CD4-positive, alpha-beta T cell treated with Interleukin-15 for 4 hours (primary cell): ENCODE measurements at places on chromosomes 2 and 18.

- DNase-seq: no peak
These were observed 63.2 kb downstream of the POLE4 start for GRCh38 chr2:75021672-75022071.

DNA sequence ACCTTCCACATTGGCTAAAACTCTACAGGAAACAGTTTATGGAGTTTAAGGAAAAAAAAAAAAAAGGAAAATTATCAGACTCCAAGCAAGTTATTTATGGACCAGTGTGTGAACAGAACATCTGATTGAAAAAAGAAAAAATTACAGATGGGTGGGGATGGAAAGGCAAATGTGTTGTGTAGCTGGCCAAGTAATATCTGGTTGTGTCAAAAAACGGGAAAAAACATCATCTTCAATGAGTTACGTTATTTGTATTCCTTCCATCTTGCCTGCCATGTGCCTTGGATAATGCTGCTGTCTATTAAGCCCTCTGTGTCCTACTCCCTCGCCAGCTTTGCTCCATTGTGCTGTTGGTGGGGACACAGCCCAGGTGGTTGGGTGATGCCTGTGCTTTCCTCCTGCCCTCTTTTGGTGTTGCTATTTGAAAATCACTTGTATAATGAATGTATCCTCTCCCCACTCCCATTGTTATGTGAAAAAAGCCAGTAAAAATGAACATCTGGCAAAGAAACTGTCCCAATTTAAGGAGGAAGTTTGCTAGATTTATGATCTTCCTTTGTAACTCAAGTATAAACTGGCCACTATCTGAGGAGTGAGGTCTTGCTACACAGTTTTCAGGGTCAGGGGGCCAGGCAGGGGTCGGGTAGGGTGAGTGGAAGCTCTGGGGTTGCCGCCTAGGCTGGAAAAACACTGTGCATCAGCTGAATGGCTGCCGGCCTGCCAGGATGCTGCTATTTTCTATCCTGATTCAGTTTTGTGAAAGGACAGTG, 155.9 kb downstream of the FMNL2 start:
- DNase-seq: no peak

DNA sequence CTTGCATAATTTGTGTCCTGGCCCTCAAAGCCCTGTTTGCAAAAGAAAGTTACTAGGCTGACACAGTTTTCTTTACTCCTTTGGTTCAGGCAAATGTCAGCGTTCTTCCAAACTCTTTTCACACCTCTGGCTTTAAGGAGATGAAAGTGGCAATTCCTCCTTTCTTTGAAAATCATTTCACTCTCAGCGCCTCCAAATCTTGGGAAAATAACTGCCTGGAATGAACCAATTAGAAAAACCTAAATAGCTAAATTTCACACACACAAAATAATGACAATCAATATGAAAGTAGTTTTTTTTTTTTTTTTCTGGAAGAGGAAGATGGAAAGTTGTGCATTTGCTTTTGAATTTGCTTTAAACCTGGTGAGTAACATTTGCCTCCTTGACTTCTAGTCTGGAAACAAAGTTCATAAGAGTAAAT, 1.7 kb downstream of the MEIS1 start:
- DNase-seq: no peak

DNA sequence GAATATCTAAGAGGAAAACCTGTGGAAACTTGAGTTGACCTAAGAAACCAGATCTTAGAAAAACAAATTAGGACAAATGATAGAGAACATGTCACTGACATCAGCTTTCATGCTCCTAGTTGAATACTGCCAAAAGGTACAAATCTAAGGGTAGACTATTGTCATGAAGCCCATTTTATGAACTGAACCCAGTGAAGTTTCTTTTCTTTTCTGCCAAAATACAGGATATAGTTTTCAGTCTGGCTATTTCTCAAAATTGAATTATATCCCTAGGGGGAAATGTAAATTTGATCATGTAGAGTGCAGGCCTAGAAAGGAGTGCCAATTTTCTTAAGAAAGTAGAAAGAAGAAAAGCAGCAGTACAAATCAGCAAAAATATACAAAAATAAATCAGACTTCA, 46.6 kb downstream of the FSIP2 start:
- DNase-seq: no peak

DNA sequence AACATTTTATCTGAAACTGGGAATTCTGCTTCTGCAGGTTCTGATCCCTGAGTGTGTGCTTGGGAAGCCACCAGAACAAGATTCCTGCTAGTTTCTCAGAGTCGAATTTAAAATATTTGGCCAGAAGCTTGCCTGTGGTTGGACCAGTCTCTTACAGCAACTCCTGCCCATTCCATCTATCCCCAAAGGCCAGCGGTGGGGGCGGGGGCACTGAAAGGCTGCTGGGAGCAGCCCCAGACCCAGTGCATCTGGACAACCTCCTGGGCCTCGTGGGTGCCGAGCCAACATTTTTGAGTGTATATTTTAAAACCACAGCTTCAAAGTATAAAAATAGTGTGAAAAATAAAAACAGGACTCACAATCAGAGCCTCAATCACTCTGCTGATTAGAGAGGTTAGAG, 38.6 kb upstream of the ZFP36L2 start:
- no peak for DNase-seq

GRCh38 chr2:21333684-21334083, 209.9 kb downstream of the TDRD15 start:
- DNase-seq: no peak

GRCh38 chr18:78771496-78772359, 207.9 kb upstream of the SALL3 start:
- no peak for DNase-seq

DNA sequence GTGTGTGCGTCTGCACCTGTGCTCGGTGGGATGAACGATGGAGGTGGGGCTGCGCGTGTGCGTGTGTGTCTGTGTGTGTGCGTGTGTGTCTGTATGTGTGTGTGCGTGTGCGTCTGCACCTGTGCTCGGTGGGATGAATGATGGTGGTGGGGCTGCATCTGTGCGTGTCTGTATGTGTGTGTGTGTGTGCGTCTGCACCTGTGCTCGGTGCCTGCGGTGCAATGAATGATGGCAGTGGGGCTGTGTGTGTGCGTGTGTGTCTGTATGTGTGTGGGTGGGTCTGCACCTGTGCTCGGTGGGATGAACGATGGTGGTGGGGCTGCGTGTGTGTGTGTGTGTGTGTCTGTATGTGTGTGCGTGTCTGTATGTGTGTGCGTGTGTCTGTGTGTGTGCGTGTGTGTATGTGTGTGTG, 48.5 kb upstream of the CTDP1 start:
- DNase-seq: no peak

DNA sequence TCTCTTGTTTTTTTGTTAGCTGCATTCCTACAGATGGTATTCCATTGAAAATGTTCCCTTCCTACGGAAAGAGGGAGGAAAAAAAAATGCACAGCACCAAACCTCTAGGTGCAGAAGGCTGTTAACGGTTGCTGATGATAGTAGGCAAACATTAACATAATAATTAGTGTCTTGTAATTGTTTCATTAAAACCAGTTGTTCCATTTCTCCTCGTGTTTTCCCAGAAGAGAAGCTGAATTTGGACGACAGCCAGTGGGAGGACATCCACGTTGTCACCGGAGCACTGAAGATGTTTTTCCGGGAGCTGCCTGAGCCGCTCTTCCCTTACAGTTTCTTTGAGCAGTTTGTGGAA, 494.7 kb downstream of the ARHGAP15 start:
- DNase-seq: no peak

GRCh38 chr18:79903071-79903635, 48.3 kb downstream of the SLC66A2 start:
- no peak for DNase-seq

- no peak for DNase-seq
These were observed 7.3 kb downstream of the SPATA3 start for GRCh38 chr2:231003186-231003585.

GRCh38 chr2:15953147-15953630, 12.8 kb downstream of the MYCN start:
- no peak for DNase-seq

DNA sequence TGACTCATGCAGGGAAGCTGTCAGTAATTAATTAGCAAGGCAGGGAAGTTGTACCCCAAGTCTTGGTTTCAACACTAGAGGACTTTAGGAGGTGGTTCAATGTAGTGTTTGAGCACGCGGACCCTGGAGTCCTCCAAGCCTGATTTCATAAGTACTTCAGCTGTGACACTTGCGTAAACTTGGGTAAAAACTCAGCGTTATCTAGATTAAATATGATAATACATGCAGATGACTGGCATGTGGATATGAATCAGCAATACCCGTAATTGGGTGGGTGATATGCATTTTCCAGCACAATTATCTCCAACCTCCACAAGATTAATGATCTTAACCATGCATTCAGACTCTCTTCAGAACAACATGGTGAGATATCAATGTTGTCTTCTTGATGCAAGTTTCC, 5.2 kb downstream of the UGT1A7 start:
- DNase-seq: no peak

DNA sequence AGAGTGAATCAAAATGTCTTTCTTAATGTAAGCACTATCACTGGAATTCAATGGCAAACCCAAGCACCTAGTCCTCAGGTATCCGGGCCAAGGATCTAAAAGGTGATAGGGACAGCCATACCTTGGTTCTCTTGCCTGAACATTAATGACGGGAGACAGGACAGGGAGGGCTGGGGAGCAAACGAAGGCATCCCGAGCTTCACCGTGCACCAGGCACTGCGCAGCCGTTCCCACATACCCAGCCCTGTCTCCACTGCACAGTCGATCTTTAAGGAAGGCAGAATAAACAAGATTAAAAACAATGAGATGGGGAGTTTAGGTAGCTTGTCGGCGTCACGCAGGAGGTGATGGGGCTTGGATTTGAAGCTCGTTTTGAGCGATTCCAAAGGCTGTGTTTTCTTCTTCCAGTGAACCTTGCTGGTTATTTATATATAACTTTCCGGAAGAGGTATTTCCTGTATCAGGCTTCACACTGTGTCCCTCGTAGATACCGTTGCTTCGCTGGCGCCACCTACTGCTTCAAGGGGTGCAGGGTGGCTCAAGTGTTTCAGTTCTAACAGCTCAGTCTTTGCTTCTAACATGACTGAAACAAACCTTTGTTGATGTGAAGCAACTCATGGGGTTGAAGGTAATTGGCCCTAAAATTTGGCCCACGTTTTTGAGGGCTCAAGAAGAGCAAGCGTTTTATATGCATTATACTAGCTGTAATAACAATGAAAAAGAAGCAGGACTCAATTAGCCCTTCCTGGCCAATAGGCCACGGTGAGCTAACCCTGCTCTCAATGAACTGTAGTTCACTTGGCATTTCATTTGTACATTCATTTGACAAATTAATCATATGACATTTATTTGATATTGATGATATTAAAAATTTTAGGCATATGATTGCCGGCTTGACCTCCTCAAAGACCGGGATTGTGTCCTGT, 77.4 kb downstream of the DCDC2C start:
- DNase-seq: peak; percentile 40

- no peak for DNase-seq
These were observed 104.8 kb downstream of the MAP4K4 start for GRCh38 chr2:101802329-101802728.

DNA sequence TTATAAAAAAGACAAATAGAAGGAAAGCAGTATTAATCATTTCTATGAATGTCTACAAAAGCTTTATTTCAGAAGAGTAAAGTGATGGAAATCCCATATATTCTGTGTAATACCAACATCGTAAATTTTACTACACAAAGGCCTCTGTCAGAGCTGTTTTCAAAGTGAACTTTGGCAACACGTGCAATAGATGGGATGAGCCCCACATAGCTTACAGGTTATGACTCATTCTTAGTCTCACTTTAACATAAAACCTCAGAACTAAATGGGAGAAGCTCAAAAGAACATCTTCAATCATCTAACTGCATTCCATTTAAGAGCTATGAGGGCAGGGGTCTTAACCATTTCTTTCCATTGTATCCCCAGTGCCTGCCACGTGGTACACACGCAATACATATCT, 11.5 kb downstream of the VPS4B start:
- DNase-seq: peak; percentile 6

DNA sequence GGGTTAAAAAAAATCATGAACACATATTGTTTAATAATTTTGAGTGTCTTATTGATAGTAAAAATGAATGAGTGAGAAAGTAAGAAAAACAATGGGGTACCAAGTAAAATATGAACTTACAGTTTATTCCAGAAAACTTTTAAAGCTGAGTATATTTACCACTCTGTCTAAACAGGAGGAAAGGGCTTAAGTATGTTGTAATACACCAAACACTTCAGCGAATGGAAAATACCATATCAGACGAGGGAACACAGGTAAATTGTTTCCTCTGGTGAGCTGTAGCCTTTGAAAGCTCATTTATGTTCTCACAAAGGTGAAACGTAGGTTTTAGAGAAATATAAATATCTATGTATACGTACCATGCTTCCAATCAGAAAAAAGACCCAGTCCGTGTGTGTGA, 1209.6 kb upstream of the ZEB2 start:
- DNase-seq: no peak

GRCh38 chr2:47065771-47066380, 89.2 kb downstream of the STPG4 start:
- no peak for DNase-seq

- no peak for DNase-seq
These were observed 19.4 kb upstream of the KIF1A start for GRCh38 chr2:240839152-240840143.

GRCh38 chr2:9552219-9553178, 3.1 kb downstream of the ADAM17 start:
- peak; percentile 59 for DNase-seq

- no peak for DNase-seq
These were observed 564.4 kb downstream of the ZEB2 start for GRCh38 chr2:143955401-143956065.
